ENCODE measurements at places on chromosomes 13 and 19.

GRCh38 chr13:24220086-24220703 lies 59.7 kb downstream of the SPATA13 start:
- DNase-seq = peak; percentile 89

GRCh38 chr19:54616057-54616456 lies 14.2 kb upstream of the LILRB1 start:
- DNase-seq = no peak

- DNase-seq = no peak
These were observed 12.4 kb downstream of the GRTP1 start for GRCh38 chr13:113351514-113352026.

DNA sequence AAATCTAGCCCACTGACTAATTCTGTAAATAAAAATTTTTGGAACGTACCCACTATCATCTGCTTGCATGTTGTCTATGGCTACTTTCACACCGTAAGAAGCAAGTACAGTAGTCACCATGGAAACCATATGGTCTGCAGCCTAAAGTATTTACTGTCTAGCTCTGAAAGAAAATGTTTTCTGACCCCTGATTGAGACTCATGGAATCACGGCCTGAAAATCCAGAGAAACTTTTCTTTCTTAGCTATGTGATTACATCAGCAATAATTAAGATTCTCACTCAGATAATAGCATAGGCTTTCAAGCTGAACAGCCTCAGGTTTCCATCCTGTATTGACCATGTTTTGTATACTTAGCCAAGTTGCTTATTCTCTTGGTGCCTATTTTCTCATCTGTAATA lies 264.6 kb downstream of the NHLRC3 start:
- no peak for DNase-seq

DNA sequence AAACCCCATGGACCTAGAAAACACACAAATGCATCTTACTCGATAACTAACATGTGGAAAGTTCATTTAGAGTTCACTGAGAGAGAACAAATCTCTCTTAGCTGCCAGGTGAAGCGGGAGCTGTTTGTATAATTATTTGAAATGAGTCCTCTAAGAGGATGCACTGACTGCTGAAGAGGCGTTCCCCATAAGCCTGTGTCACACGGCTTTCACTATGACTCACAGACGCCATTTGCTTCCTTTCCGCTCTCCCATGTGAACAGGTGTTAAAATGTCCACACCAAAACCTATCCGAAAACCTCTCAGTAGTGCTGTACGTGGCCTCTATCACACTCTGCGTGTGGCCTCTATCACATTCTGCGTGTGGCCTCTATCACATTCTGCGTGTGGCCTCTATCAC lies 101.8 kb downstream of the SOX1 start:
- DNase-seq = no peak

GRCh38 chr19:40594657-40595091 lies 6.5 kb upstream of the LTBP4 start:
- DNase-seq = peak; percentile 63

- DNase-seq = peak; percentile 66
These were observed 6.3 kb upstream of the ZSWIM4 start for GRCh38 chr19:13788991-13789390.

- no peak for DNase-seq
These were observed 19.5 kb upstream of the ZNF429 start for GRCh38 chr19:21485926-21486325.

All from fibroblast of mammary gland (primary cell).